ENCODE measurements at places on chromosomes 4 and X. TPM values are rescaled to one million over a fixed set of nuclear protein-coding genes. Genes with fewer than 3 reads are reported as not detected.
A peak's percentile ranks its signal among the peaks of the same experiment; 100 is the strongest.

ABCG2 gene
- total RNA-seq, result 0.61 TPM

RHOH gene
- 233 TPM for total RNA-seq

- no peak for DNase-seq
Measured at GRCh38 chr4:139574641-139575040, 18.6 kb upstream of the SETD7 start.

DNA sequence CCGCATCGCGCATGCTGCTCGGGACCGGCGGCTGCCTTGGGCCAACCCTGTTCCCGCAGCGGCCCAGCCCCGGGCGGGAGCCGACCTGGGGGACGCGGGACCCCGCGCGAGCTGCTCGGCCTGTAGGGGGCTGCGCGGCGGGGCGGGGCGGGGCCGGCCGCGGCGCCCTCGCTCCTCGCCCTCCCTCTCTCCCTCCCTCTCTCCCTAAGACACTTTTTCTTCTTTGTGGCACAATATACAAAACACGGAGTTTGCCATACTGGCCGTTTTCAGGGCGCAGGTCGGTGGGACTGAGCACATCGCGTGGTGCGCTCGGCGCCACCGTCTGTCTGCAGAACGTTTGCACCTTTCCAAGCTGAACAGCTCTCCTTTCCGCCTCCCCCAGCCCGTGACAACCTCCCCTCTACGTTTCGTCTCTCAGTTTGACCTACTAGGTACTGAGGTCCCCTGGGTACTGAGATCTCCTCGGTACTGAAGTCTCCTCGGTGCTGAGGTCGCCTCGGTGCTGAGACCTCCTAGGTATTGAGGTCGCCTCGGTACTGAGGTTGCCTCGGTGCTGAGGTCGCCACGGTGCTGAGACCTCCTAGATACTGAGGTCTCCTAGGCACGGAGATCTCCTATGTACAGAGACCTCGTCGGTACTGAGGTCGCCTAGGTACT lies 261.1 kb upstream of the PLCXD1 start:
- no peak for DNase-seq

DNA sequence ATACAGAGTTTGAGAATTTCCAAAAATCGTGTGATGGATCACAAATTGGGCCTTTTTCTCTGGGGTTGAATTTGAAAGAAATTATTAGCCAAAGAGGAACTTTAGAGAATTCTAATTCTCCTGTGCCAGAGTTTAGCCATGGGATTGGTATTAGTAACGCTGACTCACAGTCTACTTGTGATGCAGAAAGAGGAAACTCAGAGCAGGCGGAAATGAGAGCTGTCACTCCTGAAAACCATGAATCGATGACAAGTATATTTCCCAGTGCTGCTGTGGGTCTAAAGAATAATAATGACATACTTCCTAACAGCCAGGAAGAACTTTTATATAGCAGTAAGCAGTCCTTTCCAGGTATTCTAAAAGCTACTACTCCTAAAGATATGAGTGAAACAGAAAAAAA lies 64.9 kb downstream of the N4BP2 start:
- DNase-seq, result peak; percentile 26

DNA sequence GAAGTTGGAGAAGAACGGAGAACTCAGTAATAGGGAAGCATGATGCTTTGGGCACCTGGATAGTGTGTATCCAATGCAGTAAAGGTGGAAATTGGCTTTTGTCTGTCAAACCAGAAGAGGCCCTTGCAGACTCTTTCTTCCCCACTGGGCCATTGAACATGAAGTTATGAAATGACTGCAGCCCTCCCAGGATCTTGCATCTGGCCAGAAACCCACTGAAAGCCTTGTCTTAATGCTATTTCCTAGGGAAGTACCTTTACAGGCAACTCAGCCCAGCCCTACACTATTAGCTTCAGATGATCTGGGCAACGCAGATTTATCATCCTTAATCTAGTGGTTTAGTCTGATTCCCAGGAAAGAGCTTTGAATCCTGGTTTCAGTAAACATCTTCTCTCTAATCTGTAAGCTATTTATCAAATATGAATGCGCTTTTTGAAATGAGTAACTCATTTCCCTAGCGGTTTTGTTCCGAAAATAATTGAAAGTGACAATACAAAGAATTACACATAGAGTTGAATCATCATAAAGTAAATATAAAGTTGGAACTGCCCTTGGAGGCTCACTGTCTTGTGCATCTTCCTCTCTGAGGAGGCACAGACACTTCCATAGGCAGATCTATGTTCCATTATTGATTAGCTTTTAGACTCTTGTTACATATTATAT lies 464.1 kb downstream of the IDS start:
- no peak for DNase-seq
